ENCODE measurements at places on chromosomes 1 and 21.

DNA sequence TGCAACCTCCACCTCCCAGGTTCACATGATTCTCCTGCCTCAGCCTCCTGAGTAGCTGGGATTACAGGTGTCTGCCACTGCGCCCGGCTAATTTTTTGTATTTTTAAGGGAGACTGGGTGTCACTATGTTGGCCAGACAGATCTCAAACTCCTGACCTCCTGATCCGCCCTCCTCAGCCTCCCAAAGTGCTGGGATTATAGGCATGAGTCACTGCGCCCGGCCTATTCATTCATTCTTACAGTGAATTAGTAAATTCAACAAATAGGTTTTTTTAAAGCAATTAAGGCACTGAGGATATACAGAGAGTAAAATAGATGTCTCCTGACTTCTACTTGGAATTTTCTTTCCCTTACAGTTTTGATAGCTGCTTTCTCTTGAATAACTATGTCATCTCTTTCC is 43.5 kb downstream of the CDC42 start:
- DNase-seq = no peak

DNA sequence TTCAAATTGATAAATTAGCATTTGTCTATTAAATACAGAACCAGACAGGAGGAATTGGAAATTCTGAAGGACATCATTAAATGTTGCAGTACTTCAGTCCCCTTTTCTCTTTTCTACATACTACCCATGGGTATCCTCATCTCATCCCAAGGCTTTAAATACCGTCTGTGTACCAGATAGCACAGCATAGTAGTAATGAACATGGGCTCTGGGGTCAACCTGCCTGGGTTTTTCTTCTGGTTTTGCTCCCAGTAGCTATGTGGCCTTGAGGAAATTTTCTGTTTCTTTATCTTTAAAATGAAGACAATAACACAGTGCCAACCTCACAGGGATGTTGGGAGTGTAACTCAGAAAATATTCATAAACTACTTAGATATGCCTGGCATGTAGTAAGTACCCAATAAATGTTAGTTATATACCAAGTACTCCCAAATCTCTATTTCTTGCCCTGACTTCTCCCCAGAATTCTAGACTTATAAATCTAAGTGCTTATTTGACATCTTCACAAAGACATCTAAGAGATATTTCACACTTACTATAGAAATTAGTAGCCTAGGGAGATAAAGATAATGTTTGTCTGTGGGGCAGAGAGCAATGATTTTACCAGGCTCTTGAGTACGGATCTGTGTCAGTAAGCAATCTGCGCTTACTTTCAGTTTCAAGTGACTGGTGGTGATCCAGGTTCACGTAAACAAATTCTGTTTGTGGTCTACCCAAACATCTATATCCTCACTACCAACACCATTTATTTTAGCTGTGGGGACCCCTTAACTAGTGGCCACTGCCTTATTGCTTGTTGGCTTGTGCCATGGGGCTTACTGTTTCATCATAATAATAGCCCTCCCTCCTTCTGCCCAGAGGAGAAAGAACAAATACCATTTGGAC is 37.3 kb downstream of the VANGL2 start:
- DNase-seq = no peak

DNA sequence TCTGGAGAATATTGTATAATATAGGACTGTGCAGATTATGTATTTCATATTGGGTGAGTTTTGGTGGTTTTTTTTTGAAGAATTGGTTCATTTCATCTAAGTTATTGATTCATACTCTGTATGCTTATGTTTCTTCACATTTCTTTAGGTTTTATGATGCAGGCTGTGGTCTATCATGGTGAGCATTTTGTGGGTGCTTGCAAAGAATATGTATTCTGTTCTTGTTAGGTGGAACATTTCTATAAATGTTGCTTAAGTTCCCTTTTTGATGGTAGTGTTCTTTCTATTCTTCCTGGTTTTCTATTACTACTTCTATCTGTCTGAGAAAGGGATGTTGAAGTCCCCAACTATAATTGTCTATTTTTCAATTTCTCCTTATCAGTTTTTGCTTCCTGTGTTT is 42.6 kb downstream of the PKN2 start:
- DNase-seq = no peak

DNA sequence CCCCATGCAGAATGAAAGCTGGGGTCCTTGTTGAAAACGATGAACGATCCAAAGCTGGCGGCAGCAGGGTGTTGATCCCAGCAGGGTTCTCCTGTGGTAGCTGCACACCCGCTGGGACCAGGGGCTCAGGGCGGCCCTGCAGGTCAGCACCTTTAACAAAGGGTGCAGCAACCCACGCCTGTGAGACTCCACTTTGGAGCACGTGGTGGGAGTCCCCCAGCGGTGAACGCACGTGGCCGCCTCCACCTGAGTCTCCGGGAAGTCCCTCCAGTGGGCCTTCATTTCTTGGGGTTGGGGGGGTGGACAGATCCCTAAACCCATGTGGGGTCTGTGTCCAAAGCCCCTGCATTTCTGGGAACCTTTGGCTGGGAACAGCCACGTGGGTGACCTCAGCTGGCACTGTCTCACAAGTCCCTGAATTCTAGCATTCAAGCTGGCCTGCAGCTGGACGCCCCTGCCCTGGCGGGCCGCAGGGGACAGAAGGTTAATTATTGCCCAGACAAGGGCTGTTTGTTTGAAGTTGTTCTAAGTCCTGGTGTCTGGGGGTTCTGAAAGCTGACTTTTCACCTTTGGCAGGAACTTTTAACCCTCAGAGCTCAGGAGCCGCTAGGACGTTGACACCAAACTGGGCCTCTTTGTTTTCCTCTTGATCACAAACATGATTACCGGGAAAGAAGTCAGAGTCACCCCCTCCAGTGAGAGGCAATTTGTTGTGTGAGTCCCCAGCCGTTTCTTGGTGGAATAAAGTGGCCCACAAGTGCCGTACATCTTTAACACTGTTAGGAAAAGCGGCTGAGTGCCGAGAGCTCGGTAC is 64.5 kb downstream of the COL18A1 start:
- no peak for DNase-seq

- DNase-seq = no peak
Observed at GRCh38 chr1:211628417-211628816, 47.0 kb downstream of the NEK2 start.

DNA sequence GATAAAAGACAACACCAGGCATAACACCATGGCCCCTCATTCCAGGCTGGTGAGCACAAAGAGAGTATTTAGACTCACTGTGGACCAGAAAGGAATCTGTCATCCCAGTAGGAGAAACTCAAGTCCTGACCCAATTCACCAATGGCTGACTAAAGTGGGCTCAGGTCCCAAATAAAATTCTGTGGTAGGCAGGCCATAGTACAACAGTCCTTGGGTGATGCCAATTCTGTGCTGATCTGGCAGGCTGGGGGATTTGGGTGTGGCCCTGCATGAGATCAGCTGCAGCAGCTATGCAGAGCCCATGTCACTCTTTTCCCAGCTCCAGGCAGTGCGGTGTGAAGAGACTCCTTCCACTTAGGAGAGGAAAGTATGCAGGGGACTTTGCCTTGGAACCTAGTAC is 245.1 kb downstream of the LBR start:
- no peak for DNase-seq

DNA sequence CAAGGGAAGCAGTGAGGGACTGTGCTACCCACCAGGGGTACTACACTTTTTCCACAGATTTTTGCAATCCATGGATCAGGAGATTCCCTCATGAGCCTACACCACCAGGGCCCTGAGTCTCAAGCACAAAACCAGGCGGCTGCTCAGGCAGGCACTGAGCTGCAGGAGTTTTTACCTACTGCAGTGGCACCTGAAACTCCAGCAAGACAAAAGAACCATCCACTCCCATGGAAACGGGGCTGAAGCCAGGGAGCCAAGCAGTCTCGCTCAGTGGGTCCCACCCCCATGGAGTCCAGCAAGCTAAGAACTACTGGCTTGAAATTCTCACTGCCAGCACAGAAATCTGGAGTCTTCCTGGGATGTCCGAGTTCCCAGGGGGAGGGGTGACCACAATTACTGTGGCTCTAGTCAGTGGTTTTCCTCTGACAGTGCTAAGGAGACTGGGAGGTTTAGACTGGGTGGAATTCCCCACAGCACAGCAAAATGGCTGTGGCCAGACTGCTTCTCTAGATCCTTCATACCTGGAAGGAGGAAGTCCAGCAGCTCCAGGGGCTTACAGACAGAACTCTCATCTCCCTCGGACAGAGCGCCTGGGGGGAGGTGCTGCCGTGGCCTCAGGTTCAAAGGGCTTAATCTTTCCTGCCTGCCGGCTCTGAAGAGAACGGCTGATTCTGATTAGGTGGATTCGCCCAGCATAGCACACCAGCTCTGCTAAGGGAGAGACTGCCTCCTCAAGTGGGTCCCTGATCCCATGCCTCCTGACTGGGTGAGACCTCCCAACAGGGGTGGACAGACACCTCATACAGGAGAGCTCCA is 437.8 kb downstream of the LTN1 start:
- no peak for DNase-seq

GRCh38 chr1:154973344-154974101 is 958 bp upstream of the CKS1B start:
- DNase-seq = peak; percentile 93

GRCh38 chr1:153561466-153561985 is 4.1 kb downstream of the S100A2 start:
- DNase-seq = no peak

DNA sequence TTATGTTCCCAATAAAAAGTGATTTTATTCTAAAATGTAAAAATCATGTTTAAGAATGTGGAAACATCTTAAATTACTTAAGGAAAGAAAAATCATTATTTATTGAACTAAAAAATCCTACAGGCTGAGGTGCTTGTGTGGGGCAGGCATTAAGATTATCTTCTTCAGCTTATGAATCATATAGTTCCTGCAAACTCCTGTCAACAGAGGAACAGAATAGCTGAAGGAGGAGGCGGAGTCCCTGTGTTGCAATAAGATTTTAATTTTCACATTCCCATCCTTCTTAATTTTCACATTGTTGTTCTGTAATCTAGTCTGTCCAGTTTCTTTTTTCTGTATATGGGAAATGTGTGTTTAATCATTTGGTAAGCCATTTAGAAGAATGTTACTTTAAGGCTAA is 20.6 kb upstream of the OLFML3 start:
- no peak for DNase-seq

DNA sequence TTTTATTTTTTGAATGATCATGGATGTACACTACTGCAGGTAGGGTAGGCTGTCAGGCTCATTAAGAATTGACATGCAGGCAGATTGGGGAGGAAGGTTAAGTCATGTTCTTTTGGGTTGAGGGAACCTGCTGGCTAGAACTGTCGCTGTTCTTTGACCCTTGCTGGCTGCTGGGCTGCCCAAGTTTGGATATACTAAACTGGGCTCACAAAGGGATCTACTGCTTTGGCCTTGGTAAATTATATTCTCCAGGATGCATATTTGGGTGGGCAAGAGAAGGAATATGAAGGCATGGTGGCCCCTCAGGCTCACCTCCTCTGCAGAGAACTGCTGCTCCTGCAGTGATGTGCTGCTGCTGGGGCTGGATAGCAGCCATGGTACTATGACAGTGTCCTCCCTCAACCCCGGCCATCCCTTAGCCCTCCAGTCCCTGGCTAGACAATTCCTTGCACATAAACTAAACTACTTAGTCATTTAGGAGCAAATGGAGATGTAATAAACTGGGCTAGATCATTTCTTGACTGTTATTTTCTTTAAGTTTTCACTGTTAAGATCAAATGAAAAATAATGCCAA is 6.1 kb downstream of the ATP1A1 start:
- no peak for DNase-seq

DNA sequence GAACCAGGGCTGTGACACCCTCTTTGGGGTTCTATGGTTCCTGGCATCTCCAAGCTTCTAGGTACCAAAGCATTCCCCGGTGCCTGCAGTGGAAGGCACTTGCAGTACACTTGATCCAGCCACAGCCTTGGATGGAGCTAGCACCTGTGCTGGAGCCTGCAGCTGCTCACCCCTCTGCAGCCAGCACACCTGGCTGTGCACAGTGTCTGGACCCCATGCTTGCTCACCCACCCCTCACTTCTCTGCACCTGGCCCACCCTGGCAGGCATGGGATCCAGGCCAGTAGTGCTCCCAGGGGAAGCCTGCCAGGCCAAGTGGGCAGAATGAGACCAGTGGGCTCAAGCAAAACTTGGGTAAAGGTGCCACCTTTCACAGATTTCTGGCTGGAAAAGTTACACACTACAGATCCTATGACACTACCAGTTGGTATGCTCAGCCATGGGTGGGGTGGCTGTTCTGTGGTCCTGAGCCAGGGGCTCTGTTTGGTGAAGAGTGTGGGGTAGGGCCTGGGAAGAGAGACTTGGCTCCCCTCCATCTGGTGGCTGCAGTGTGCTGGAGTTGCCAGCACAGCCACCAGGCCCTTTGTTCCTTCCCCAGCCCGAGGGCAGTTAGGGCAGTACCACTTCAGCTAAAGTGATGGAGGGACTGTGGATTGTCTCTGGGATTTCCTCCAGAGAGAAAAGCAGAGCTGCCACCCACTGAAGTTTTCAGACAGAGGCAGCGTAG is 157.8 kb upstream of the LRRC7 start:
- no peak for DNase-seq

GRCh38 chr1:216822480-216822879 is 99.3 kb upstream of the ESRRG start:
- no peak for DNase-seq

- peak; percentile 87 for DNase-seq
Observed at GRCh38 chr1:61076728-61077675, 5.4 kb upstream of the NFIA start.

- no peak for DNase-seq
Observed at GRCh38 chr21:34202553-34203372, 129.4 kb downstream of the MRPS6 start.

GRCh38 chr21:46069166-46069565 is 28.7 kb upstream of the COL6A2 start:
- DNase-seq = no peak

DNA sequence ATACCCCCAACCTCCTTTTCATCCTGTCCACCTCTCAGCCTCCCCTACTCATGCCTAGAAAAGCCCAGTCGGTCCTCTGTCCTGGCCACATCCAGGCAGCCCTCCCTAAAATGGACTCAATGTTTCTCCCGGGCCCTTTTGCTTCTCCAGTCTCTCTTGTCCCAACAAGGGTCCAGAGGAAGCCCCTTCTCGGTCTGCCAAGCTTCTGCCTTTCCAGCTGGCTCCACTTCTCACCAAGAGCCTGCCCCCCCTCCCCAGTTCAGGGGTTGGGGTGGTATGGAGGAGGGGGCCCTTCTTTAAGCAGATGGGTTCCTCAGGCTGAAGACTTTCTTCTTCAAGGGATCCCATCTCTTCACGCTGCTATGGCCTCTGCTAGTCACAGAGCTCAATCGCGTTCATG is 23.9 kb downstream of the RAB7B start:
- DNase-seq = no peak

GRCh38 chr1:205534444-205534985 is 30.0 kb downstream of the CDK18 start:
- no peak for DNase-seq

- no peak for DNase-seq
Observed at GRCh38 chr1:117612517-117613248, 6.8 kb downstream of the TENT5C start.
